NCI-H226 (cell line): ENCODE measurements at places on chromosomes 11 and 22.
A peak's percentile ranks its signal among the peaks of the same experiment; 100 is the strongest.

DNA sequence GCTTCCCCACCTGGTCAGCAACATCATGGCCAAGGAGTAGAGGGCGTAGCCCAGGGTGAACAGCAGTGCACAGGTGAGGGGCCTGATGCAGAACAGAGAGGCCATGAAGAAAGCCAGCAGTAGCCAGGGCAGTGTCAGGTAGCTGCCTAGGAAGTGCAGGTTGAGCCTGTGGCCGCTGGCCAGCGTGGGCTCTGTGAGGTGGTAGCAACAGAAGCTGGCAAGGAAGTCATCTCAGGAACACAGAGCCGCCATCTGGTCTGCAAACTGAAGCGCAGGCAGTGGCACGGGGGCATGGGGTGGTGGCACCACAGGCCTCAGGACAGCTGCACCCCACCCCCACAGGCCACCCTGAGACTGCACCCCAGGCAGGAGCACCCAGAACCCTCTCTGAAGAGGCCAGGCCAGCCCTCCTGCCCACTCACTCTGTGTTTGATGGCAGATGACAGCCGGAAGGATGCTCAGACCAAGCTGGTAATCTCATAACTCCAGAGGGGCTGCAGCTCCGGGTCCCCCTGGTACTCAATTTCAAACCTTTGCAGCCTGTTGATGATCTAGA is 95.3 kb downstream of the MED15 start:
- no peak for DNase-seq

DNA sequence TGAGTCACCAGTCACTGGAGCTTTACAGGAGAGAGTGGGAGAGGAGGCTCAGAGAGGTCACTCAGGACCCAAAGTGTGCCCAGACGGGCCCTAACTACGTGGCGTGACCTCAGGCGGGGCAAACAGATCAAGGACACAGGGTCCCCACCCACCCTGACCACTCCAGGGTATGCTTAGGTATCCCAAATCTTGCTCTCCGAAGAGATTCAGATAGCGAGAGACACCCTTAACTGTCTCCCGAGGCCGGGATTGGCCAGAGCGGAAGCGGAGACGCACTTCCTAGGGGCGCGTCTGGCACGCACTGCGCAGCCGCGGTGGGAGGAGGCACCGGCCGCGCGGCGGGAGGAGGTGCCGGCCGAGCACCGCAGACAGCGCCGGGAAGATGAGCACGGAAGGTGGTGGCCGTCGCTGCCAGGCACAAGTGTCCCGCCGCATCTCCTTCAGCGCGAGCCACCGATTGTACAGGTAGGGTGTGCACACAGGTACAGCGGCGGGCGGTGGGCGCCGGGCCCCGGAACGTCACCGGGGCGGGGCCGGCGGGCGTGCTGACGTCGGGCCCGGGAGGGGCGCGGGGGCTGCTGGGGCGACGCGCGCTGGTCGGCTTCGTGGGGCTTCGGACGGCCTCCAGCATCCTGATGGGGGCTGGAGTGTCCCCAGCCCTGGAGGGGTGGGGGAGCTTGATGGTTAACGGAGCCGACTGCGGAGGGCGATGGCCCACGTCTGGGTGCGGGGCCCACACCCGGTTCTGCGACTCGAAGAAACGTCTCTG is at the start of gene PTS:
PTS (plus strand) TSS at position 367 of the 769 bp plus-strand sequence; CDS start at position 383, 16 bp downstream.
- DNase-seq = peak; percentile 91

GRCh38 chr11:76047231-76047630 is 159.1 kb downstream of the WNT11 start:
- DNase-seq = peak; percentile 17

DNA sequence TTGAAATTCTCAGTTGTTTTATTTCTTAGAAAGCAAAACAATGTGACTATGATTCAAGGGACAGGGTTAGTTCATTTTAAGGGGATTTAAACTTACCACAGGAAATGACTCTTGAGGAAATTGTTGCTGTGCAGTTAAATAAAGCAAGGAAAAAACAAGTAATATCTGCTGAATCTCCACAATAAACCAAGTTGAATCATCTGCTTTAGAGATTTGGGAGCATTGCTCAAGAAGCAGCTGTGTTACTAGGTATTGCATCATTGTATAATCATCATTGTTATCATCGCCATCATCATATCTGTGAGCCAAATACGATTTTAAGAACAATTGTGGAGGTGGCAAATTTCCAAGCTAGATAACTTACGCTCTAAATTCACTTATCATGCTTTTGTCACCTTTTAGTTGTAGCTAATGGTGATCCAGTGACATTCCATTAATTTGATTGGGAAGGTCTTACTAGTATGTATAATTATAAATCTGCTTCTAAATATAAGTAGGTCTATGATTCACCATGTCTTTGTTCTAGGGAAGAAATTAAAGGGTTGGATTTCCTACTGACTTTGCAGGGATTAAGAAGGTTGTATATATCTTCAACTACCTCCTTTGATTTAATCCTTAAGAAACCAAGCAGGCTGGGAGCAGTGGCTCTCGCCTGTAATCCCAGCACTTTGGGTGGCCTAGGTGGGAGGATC is 19.9 kb downstream of the MMP10 start:
- peak; percentile 80 for DNase-seq

DNA sequence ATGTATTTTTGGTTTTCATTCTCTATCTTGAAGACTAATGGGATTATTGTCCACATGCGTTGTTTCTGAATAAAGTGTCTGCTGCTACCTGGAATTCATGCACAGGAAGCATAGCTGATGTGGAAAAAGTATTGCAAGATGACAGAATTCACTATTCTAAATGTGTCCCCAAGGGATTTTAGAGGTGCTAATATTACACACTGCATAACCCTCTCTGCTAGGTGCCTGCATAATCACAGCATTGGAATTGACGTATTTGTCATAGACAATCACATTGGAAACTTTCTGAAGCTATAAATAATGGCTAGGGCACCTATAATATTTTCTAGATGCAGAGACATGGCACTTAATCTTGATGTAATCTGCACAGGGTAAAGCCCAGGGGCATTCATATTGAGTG is 496.1 kb downstream of the JRKL start:
- DNase-seq = no peak

GRCh38 chr11:9745411-9746211 is 81.7 kb downstream of the SWAP70 start:
- DNase-seq = no peak

DNA sequence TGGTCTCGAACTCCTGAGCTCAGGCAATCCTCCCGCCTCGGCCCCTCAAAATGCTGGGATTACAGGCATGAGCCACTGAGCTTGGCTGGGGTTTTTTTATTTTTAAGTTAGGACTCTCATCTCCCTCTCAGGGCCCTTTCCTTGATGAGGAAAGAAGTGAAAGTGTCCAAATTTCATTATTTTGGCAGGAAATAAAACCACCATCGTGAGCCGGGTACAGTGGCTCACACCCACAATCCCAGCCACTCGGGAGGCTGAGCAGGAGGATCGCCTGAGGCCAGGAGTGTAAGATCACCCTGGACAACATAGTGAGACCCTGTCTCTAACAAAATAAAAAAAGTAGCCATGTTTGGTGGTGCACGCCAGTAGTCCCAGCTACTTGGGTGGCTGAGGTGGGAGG is 99.4 kb downstream of the FBXO7 start:
- DNase-seq = no peak

DNA sequence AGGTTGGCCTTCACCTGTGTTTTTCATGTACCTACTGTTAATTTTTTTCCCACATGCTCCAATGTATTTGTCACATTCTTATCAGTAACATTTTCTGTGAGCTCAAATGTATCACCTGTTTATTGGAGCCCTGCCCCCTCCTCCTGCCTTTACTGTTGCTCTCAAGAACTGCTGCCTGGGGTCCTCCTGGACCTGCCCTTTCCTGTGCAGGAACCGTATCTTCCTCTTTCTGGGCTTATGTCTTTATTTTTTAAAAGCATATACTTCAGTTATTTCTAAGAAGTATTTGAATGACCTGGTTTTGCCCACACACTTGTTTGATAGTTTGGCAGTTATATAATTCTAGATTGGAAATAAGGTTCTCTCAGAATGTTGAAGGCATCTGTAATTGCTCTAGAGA is 5.9 kb downstream of the FAM118B start:
- DNase-seq = no peak

DNA sequence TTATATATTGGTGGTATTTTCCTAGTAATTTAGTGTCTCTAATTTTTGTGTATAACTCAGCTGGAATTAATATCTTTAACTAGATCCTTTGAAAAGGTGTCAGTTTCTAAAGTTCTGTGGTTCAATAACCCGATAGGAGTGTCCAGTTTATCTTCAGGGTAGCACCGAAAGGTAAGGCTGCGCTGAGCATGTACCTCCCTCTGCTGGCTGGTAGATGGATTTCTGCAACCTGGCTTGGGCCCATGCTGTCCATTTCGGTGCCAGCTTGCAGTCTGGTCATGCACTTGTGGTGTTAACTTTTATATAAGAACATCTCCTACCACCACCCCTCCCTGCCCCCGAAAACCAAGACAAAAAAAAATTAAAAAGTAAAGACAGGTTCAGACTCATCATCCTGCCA is 24.7 kb downstream of the EXT2 start:
- DNase-seq = no peak

DNA sequence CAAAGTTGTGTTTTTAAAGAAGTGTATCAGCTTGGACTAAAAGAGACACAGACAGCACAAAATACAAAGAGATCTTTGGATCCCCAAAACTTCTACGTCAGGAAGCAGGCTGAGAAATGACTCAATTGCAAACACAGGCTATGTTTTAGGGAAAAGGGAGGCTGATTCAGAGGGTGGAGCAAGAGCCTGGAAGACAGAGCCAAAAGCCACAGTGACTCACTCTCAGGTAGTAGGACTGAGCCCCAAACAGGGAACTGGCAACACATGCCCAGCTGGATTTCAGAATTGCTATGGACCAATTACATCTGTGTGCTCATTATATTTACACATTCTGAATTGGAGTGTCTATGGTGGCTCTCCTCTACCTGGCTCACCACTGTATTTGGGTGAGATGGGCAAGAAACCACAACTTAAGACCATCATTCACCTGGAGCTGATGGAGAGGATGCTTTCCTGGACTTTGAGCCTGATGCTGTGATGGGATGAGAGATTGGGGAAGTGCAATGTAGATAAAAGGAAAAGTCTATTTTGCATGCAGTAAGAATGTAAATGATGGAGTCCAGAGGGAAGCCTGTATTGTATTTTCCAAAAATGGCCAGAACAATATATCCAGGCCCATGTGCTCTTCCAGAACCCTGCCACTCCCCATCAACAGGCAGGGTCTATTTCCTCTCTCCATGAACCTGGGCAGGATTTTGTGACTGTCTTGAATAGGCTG is 20.8 kb upstream of the LINC01488 start:
- peak; percentile 82 for DNase-seq

- DNase-seq = no peak
Measured at GRCh38 chr22:25202290-25202921, 2.7 kb downstream of the CRYBB3 start.

DNA sequence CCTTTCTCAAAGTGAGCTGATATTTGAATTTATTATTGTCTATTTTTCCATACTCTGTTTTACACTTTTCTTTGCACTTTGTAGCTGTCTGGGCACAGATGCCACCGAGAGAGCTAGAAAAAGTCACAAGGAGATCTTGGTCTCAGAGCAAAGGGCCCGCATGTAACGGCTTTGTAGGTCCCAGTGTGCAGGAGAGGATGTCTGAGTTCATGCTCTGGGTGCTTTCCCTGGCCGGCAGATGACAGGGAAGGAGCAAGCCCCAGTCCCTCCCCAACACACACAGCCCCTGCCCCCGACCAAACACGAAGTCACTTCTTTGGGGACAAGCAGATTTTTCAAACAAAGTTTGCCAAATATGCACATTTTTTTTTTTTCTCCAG is 55.8 kb downstream of the SMIM38 start:
- no peak for DNase-seq

DNA sequence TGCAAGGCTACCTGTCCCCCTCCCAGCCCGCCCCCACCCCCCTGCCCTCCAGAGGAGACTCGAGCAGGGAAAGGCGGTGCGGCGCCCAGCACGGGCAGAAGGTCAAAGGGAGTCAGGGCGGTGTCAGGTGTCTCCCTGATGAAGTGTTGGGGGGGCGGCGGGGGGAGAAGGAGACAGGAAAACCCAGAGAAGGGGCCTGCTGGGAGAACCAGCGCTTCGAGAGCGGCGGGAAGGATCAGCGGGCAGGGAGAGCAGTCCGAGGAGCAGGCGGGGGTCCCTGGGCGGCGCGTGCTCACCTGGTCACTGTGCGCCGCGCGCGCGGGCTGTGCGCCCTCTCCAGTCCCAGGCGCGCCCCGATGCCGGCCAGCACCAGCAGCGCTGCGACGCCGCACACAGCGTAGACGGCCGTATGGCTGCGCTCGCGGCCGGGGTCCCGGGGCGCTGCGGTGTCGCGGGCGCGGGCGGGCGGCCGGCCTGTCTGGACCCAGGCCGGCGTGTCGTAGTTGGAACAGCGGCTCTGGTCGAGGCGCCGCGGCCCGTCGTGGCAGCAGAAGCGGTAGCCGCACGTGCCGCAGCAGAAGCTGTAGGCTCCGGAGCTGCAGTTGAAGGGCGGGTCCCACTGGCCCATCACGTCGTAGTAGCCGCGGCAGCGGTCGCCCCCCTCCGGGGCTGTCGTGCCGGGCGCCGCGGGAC is 886 bp downstream of the SHISA8 start:
- no peak for DNase-seq

DNA sequence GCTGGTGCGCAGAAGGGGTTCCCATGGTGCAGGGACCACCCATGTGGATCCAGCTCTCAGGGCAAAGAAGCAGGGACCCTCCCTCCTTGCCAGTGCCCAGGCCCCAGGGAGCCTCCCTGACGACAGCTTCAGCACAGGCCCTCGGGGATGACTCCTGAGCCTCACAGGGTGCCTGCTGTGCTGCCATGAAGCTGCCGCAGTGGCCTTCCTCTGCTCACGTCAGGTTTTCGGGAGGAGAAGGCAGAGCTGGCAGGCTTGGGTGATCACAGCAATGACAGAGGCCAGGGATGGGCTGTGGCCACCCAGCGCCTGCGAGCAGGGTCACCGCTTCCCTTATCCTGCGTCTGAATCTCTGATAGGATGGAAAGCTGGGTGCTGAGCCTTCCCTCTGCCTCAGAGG is 276.2 kb downstream of the BRD1 start:
- no peak for DNase-seq

DNA sequence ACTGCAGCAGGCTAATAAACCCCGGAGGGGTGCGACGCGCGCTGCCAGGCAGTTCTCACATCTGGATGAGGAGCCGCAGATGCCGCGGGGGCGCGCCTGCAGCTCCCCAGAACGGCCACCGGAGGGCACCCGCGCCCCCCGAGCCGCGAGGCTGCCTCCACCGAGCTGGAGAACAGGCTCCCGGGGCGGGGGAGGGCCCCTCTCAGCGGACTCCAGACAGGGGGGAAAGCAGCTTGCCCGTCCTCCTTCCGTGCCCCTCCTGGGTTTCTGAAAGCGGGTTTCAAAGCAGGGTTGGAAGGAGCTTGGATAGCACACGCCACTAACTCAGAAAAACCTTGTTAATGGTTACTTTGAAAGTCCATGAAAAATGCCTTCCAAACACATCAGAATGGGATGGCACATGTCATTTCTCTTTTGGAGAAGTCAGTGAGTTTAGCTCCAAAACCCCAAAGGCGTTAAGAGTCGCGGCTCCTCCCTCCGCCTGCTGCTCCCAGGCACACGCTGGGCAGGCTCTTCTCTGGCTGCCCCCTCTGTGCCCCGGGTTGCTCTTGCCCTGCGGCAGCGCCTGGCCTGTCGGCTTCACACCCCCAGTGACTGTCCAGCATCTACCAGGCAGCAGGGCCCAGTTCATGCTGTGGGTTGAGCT is 317.8 kb downstream of the NTM start:
- no peak for DNase-seq
